NCI-H69 (cell line): ENCODE measurements at places on chromosomes 11 and 22.

DNA sequence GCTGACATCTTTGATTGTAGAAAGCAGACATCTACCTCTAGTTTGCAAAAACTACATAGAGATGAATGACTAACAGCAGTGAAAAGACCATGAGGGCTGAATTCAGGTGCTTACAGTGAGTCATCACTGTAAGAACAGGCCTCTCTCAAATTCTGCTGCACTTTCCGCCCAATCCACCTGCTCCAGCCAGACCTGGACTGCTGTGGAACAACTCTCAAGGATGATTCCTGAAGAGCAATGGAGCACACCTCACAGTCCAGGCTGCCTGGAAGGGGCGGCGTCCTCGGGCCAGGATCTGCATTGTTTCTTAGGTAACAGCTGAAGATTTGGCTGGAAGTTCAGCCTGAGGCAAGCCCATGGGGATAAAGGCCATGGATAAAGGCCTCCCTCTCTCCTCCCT lies 15.1 kb downstream of the APOL2 start:
- no peak for DNase-seq

GRCh38 chr11:12995188-12995587 lies 13.9 kb upstream of the RASSF10 start:
- DNase-seq, result no peak

DNA sequence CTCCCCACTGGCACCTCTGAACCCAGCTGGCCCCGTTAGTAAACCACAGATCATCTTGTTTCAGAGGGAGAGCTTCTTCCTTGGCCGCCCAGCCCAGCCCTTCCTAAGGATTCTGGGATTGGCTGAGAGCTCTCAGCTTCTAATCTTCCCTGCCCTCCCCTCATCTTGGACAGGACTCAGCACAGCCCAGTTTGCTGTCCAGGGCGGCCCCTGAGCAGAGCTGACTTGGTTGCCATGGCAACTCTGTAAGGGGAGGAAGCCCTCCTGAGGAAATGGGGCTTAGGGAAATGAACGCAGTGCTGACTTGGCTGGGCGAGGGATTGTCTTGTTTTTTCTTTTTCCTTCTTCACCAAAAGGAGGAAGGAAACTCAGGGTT lies 4.6 kb downstream of the APOL4 start:
- DNase-seq, result peak; percentile 91

- DNase-seq, result peak; percentile 94
Observed at GRCh38 chr11:10351765-10352641, 47.1 kb downstream of the ADM start.

DNA sequence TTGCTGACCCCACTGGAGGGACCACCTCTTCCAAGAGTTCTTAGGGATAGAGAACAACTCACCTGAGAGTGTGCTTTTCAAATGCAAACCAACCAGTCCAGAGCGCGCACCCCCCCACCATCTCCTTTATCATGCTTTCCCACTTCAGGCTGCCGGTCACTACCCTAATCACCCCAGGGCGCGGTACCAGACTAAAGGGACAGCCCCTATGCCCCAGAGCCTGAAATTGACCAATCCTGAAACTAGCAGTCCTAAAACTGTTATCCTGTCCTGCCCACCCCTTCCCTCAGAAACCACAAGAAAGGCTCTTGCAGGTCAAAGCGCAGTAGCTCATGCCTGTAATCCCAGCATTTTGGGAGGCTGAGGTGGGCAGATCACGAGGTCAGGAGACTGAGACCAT lies 37.0 kb downstream of the NEAT1 start:
- DNase-seq, result no peak

- DNase-seq, result no peak
Observed at GRCh38 chr11:101010899-101011298, 118.7 kb downstream of the PGR start.

GRCh38 chr11:100963375-100963774 lies 166.2 kb downstream of the PGR start:
- no peak for DNase-seq

- DNase-seq, result peak; percentile 32
Observed at GRCh38 chr11:21625982-21626381, 566.9 kb upstream of the ANO5 start.
